Fibroblast of skin of left quadriceps (primary cell): ENCODE measurements at places on chromosomes 7 and 10.

DNA sequence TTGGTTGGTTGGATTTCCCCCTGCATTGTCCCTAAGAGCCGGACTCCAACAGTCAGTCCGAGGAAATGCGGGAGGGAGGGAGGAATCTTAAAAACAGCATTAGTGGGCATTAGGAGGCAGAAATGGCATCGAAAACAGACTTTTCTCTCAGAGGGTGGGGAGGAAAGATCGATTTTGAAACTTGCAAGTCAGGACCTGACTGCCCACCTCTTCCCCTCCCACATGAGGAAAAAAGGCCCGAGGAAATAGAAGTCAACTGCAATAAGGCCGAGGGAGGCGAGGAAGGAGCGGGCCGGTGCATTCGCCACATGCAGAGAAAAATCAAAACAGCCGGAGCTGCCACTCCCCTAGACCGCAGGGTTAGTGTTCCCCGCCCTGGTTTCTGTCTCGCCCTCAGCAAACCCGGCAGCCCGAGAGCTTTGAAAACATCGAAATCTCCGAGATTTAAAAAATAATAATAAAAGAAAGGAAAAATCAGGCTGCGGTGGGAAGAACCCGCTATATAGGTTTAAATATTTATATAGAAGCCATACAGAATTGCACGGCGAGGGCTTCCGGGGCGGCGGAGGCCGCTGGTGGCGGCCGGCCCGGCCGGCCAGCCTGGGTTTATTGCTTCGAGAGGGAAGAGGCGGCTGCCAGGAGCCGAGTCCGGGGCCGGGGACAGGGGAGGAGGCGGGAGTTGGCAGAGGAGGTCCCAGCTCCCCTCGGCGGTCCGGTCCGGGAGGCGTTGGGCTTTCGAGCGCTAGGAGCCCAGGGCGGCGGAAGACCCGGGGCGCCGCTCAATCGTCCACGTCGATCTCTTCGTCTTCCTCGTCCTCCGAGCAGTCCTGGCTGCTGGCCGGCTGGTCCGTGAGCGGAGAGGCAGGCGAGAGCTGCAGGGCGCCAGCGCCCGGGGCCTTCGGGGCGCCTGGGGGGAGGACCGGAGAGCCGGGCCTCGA, 2.5 kb downstream of the LBX1 start:
- DNase-seq = no peak

DNA sequence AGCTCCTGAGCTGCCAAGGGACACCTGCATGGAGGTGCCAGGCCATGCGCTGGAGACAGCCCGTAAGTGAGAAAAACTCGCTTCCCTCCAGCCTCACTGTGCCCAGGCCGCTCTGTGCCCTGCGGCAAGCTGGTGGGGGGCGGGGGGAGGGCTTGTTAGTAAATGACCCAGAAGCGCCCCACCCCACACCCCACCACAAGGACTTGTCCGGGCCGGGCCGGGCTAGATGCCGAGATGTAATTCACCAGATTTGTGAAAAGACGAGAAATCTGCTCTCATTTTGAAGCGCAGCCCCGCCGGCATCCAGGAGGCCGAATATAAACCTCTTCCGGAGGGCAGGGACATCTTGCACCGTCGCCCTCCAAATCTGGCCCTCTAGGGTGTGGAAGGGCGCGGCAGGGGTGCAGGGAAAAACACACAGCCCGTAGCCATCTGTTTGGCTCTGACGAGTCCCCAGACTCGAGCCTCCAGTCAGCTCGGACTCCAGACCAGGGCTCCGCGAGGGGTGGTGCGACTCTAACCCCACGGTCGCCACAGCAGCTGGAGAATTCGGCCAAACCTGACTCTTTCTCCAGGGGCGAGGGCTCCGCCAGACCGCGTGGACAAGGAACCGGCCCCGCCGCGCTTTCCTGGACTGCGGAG, 14.8 kb downstream of the TLX1 start:
- no peak for DNase-seq

- DNase-seq = no peak
These were observed 11.1 kb downstream of the YWHAG start for GRCh38 chr7:76347710-76348109.

- peak; percentile 59 for DNase-seq
These were observed 165.9 kb upstream of the PLXNA4 start for GRCh38 chr7:132742189-132742612.

DNA sequence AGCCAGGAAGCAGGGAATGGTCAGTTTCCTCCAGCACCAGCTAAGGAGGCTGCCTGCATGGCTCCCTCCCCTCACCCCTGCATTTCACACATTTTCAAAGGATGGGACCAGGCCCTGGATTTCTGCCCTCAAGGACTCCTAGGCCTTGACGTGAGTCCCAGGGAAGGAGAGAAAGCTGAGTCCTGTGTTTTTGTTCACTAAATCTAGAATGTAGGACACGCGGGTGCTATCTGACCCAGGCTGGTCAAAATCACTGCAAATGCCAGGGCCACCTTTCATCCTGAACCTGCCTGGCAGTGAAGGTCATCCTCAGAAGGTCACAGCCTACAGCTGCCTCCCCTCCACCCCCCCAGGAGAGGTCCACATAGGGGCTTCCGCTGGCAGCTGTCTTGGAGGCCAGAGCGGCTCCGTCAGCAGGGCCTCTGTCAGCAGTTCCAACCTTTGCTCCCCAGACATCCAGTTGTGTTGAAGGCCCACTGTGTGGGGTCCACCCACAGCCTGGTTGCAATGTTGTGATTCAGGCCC, 18.0 kb downstream of the RHBDD2 start:
- no peak for DNase-seq

- no peak for DNase-seq
These were observed 73.2 kb downstream of the OAT start for GRCh38 chr10:124345521-124345920.

- DNase-seq = no peak
These were observed 8.1 kb downstream of the TFAM start for GRCh38 chr10:58393317-58393716.

DNA sequence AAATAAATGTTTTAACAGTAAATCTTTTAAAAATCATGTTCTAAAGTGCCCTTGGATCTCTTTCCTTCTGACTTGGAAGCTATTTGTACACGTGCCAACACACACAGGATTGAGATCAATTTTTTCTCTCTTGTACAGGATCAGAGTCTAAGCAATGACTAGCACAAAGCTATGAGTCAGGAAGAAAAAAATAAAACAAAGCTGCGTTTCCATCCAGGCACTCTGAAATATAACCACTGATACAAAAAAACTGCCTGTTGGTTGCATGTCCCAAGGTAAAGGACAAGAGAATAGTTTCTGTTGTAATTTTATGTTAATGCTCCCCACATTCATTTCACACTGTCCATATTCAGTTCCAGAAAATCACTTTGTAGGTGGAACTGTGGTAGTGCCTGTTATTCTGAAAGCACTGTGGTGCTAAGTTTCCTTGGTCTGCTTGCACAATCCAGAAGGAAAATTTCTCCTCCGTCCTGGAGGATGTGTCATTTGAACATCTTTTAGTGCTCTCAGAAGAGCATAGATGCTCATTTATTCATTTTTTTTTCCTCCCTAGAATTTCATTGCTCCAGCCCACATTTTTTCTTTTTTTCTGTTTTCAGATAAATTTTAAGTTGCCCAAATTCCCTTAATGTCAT, 113.4 kb downstream of the PLXDC2 start:
- DNase-seq = peak; percentile 61

DNA sequence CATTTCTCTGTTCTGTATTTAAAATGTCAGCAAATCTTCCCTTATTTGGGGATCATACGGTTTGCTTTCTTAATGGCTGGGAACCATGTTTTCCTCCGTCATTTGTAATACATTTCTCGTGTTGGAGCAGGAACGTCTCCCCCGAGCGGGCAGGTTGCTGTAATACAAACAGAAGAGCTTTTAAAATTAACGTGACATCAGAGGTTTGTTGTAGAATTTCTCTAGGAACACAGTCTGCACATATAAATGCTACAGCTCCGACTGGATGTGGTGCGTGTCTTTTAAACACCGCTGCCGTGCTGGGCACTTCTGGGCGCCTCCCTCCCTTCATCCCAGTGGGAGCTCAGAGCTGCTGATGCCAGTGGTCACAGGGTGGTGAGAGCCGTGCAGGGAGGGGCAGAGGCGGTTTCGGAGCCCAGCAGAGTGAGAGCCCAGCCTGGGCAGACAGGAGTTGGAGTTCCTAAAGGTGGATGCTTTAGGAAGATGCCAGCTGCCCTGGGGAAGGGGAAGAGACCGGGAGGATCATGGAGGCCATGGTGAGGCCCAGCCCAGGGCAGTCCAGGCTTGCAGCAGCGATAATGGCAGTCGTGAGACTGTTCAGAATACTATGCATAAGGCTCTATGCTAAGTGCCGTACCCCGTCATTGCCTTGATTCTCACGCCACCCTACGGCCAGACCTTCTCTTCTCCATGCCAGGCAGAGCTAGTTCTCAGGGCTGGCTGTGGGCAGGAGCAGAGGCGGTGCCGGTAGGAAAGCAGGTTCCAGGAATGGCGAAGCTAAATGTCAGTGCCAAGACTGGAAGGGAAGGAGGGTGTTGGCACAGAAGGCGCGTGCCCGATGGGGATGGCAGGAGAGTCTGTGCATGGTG, 96.2 kb downstream of the GLRX3 start:
- DNase-seq = no peak

GRCh38 chr10:77560471-77560870, 77.1 kb downstream of the KCNMA1 start:
- no peak for DNase-seq

GRCh38 chr7:159067576-159068487, 76.8 kb downstream of the VIPR2 start:
- DNase-seq = no peak

DNA sequence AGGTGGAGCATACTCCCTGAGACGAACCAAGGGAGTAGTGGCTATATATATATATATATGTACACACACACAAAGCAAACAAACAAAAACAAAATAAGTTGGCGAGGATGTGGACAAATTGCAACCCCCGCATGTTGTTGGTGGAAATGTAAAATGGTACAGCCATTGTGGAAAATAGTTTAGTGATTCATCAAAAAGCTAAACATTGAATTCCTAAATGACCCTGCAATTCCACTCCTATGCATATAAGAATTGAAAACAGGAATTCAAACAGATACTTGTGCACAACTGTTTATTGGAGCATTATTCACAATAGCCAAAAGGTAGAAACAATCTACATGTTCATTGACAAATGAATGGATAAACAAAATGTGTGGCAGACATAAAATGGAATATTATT, 407.9 kb downstream of the KCNMA1 start:
- DNase-seq = no peak

DNA sequence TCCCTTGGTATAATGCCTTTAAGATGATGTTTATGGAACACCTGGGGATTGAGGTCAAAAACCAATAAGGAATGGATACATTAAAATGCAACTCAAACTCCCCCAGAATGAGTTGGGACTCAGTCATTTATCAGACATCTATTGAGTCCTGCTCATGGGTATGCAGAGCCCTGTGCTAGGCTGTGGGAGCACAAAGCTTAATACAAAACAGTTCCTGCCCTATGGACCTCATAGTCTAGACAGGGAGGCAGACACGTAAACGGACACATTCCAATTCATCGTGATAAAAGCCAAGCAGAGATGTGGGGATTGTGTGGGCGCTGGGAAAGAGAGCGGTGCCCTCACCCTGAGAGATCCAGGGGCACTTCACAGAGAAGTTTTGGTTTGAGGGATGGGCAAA, 181.7 kb downstream of the PTEN start:
- no peak for DNase-seq

- DNase-seq = no peak
These were observed 182.5 kb upstream of the AKR1E2 start for GRCh38 chr10:4643471-4643870.

DNA sequence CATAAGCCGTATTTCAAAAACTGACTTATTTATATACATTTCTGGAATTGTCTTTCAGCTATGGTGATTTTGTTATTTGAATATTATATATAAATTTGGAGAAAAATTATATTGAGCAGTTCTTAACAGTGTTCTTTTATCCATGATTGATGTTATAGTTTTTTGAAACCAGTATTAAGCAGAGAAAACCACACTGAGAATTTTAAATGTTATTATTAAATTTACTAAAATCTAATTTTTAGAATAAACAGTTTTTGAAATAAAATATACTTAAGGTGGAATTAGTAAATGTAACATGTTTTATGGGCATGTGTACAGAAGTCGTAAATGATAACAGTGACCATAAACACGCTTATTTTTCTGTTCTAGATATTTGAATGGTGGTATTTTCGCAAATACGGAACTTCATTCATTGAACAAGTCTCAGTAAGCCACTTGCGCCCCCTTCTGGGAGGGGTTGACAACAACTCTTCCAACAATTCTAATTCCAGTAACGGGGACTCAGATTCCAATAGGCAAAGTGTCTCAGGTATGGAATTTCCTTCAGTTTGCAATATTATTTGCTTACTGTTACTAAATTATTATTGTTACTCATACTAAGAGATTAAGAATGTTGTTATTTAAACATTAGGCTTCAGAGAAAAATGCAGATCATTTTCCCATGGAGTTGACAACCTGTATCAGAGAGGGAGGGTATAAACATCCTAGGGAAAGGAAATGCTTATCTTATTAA, 166.1 kb downstream of the ST7 start:
- DNase-seq = peak; percentile 63

GRCh38 chr10:20962165-20962564, 65.1 kb upstream of the NEBL start:
- DNase-seq = peak; percentile 5

DNA sequence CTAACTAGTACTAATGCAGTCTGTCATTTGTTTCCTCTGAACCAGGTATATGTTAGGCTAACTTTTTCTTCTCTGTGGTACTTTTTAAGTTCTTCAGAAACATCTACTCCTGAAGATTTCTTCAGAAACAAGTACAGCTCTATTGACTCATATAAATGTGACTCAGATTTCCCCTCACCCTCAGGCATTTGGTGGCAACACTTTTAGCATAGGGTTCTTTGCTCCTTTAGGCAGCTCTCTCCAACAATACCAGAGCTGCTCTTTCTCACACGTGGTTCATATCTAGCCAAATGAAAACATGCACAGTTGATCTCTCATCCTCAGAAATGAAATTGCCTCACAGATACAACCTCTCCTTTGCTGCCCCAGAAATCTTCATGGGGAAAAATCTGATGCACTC, 939.8 kb downstream of the SORCS1 start:
- peak; percentile 35 for DNase-seq

- DNase-seq = no peak
These were observed 145.6 kb downstream of the DOCK4 start for GRCh38 chr7:112060625-112061024.

DNA sequence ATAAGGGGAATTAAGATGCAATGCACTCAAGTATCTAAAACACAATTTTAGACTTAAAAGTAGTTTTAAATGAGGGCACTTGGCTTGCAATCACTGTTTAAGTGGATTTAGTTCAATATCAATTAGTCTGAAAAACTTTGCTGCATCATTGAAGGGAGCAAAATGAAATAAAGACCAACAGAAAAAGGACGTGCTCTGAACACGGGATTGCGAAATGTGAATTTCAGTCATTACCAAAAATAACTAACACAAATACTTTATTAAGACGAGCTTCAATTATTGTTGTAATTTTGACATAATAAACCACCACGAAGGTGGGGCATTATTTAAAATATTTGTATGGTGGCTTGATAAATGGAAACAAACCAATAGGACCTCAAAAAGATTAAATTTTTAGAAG, 361.8 kb upstream of the GALNT17 start:
- DNase-seq = no peak
